ENCODE measurements at places on chromosomes 1 and 21.
A peak's percentile ranks its signal among the peaks of the same experiment; 100 is the strongest.

GRCh38 chr1:2460996-2461751 is 14.9 kb upstream of the PLCH2 start:
- DNase-seq: no peak

DNA sequence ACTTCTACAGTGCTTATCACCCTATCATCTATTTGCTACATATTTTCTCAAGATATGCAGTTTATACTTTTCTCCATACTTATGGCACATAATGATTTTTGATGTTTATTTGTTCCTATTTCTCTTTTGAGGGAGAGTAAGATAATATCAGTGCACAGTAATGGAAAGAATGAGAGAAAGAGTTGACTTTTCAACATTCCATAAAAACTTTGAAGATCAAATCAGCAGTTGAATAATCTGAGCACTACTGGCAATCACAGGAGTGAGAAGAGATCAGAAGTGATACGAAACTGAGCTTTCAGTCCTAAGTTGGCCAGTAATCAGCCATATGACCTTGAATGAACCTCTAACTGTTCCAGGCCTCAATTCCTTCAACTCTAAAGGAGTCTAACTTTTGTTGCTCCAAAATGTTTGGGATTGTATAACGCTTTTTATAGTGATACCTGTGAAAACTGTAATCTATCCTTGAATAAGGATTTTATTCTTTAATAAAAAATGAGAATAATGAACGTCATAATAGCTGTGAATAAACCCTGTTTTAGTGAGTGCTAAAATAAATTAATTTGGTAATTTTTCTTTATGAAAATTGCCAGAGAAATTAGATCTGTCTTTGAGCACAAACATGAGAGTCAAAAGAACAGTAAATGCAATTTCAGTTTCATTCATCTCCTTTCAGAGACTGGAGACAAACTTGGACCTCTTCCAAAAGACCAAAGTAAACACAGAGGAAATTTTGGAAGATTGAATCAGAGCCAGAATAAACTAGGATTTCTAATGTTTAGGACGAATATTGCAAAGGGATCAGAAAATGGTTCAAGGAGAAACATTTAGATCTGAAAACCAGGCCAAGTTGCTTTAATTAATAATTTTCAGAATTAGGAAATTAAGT is 309.9 kb downstream of the ADGRL2 start:
- no peak for DNase-seq

DNA sequence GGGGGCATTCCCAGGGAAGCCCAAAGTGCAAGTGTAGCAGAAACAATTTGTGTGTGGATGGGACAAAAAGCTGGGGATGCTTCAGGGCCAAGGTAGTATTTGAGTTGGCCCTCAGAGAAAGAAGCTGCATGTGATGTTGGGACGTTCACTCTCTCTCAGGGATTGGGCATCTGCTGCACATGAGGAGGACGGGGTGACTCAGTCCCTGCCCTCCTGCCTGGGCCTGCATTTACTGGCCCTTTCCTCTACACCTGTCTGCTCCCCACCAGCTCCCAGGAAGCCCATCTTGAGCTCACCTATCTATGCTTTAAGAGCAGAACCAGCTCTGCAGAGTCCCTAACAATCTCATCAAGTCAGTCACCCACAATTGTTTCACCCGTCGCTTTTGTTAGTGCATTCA is 23.5 kb upstream of the MPZL1 start:
- no peak for DNase-seq

DNA sequence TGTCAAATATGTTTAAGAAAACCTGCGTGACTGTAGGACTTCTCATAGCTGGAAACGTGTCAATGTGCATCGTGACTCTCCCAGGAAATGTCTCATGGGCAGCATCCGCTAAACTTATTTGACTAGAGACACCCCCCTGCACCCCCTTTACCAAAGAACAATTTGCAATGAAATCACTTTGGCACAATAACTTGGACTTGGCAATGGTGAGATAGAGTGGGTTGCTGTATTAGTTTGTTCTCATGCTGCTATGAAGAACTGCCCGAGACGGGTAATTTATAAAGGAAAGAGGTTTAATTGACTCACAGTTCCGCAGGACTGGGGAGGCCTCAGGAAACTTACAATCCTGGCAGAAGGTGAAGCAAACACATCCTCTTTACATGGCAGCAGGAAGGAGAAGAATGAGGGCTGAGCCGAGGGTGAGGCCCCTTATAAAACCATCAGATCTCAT is 13.8 kb downstream of the CLDN14 start:
- no peak for DNase-seq

GRCh38 chr1:31955917-31956736 is 18.0 kb upstream of the PTP4A2 start:
- no peak for DNase-seq

DNA sequence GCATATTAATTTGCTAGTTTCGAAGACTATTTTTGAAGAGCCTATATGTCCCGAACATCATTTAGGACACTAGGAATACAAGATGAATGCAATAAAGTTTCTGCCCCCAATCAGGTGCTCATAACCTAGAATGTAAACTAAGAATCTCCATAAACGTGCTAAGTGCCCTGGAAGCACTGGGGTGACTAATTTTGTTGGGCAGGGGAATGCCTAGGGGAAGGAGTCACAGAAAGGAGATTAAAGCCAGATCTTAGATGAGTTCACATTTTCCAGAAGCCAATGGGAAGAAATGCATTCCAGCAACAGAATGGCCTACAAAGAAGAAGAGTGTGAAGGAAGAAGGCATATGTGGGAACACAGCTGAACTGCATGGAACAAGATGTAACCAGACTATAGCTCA is 19.5 kb downstream of the SCYL3 start:
- no peak for DNase-seq

DNA sequence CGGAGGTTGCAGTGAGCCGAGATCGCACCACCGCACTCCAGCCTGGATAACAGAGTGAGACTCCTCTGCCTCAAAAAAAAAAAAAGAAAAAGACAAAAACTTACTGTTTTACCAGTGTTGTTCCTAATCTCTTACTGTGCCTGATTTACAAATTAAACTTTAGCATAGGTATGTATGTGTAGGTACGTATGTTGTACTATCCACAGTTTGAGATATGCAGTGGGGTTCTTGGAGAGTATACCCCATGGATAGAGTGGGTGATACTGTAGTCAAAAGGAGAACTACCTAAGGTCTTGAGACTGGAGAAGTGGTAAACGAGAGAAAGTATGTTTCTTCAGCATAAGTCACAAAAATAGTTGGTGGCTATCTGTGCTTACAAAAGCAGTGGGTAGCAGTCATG is 38.6 kb downstream of the RNF11 start:
- DNase-seq: no peak

DNA sequence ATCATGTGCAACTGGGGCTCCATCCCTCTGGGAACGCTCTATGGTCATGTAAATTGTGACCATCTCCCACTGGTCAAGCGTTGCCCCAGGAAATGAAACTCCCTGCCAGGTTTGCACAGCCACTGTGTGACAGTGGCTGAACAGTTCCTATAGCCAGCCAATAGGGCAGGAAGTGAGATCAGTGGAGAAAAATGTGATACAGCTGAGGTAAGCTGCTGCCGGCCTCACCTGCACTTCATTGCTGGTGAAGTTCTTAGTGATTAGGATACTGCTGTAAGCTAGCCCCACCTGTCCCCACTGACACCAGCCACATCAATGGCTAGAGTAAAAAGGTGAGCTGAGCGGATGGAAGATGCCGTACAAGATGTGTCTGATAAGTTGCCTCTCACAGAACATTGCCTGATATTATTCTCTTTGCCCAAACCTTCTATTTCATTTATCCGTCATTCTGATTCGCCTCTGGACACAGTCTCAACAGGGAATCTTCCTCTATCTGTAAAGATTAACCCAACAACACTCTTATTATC is 38.4 kb upstream of the CDC42BPA start:
- no peak for DNase-seq

GRCh38 chr1:4778056-4778455 is 123.6 kb downstream of the AJAP1 start:
- DNase-seq: peak; percentile 19

DNA sequence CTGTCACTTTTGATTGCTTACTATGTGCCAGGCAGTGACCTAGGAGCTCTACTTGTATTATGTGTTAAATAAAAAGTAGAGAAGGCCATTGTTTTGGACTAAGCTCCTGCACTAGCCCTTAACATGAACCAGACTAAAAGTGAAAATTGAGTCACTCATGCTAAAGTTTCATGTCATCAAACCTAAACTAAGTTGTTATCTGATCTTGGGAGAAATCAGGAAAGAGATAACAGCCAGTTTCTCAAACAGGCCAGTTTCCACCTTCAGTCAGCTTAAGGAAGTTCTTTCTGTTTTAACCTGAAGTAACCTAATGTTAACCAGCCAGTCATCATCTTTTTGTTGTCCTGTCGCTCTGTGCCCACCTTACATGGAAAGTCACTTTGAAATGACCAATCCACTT is 102.1 kb upstream of the MARK1 start:
- no peak for DNase-seq

DNA sequence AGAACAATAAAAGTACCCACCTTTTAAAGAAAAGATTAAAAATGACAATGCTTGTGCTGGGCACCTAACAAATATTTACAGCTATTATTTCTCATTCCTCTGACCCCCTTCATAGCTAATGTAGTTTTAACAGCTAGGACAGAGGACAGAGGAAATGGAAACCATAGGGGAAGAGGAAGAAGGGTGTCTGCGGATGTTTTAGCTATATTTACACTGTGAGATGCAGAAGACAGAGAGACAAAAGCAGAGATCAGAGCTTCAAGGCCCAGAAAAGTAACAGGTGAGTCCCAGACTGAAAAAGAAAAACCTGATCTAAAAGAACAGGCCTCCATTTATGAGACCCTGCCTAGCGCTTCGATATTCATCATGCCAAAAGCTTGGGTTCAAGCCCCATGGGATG is 72.0 kb downstream of the ZNF281 start:
- no peak for DNase-seq

DNA sequence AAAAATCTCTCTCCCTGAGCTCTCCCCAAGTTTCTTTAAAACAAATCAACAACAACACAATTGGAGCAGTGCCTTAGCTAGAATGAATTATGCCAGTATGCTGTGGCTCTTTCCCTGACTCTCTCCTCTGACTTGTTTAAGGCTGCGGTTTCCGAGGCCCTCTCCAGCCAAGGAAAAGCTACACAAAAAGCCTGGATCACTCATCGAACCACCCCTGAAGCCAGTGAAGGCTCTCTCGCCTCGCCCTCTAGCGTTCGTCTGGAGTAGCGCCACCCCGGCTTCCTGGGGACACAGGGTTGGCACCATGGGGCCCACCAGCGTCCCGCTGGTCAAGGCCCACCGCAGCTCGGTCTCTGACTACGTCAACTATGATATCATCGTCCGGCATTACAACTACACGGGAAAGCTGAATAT is 1.9 kb downstream of the S1PR1 start:
- DNase-seq: peak; percentile 8

DNA sequence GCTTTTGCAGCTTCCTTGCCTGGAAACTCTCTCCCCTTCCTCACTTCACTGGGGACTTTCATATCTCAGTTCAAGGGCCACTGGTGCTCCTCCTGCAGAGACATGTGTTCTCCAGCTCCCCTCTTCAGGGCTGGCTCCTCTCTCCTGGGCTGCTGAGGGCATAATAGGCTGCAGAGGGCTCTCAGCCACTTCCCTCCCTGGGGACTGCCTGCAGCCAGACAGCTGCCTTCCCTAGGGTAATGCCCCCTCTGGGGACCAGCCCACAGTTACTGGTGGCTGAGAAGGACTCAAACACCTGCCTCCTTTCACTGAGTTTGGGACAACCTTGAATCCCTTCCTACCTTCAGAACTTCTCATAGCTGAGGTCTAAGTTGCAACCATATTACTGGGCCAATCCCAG is 104.8 kb upstream of the POU3F1 start:
- no peak for DNase-seq

DNA sequence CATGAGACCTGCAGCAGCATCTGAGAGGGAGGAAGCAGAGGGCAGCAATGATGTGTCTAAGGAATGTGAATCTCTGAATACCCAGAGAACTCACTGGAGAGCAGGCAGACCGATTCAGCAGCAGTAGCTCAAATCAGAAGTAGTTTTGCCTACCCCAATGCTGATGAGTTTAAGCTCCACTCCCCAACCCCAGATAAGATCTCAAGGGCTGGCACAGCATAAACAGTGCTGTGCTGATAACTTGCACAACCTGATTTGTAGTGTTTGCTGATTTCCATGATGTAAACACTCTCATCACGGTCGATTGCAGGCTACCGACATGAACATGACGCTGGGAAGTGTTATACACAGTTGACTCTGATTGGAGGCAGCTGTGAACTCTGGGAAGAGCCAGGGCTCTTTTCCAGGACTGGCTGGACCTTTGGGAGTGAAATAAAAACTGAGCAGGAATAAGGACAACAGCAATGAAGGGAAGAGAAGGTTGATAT is 11.2 kb upstream of the HMGCS2 start:
- DNase-seq: no peak

GRCh38 chr21:37994211-37994610 is 78.0 kb upstream of the KCNJ6 start:
- DNase-seq: no peak

DNA sequence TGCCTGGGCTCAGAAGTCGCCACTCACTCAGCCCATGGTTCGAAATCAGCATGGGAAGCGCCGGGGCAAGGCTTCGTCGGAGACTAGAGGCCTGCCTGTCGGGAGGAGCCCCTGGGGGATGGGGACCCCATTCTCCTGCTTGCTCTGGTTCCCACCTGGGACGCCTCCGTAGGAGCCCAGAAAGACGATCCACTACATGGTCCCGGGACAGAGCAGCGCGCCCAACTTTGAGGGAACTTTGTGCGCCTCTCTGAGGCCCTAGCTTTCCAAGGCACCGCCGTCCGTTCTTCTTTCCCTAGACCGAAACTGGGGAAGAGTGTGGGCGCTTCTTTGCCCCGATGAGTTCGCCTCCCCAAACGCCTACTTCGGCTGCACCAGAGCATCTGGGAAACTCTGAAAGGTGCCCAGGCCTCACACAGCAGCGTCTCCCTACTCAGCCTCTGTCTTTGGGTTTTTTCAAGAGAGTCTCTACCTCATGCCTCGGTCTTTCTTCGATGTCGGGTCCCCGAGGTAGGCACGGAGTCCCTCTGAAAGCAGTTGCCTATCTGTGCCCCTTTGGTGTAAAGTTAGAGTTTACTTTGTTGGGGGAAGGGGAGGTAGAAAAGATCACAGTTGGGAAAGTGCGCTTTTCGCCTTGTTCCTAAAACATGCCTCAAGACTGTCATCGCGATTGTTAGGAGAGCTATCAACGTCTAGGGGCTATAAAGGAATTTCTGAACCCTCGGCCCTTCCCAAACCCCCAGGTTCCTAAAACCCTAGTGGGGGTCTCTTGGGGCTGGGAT is 14.0 kb downstream of the NR5A2 start:
- no peak for DNase-seq

DNA sequence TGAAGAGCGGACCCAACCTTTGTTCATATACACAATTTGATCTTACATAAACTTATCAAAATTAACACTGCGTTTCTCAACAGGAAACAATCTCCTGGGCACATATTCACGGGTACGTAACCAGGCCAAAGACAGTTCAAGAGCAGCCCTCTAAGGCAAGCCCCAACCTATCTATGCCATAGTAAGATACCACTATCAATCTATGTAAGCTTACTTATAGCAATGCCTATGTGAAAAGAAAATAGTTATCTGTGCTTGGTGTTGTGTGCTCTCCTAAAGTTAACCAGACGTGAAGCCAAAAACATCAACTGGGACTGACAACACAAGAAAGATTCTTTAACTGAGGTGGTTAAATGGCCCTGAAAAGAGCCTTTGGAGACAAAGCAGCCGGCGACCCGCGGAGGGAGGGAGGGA is 49.4 kb upstream of the BOLA1 start:
- no peak for DNase-seq

GRCh38 chr21:28336314-28336713 is 656.4 kb downstream of the LTN1 start:
- peak; percentile 16 for DNase-seq

All from NCI-H1930 (cell line).